Iris pigment epithelial cell (primary cell): ENCODE measurements at places on chromosomes 7 and 10.

DNA sequence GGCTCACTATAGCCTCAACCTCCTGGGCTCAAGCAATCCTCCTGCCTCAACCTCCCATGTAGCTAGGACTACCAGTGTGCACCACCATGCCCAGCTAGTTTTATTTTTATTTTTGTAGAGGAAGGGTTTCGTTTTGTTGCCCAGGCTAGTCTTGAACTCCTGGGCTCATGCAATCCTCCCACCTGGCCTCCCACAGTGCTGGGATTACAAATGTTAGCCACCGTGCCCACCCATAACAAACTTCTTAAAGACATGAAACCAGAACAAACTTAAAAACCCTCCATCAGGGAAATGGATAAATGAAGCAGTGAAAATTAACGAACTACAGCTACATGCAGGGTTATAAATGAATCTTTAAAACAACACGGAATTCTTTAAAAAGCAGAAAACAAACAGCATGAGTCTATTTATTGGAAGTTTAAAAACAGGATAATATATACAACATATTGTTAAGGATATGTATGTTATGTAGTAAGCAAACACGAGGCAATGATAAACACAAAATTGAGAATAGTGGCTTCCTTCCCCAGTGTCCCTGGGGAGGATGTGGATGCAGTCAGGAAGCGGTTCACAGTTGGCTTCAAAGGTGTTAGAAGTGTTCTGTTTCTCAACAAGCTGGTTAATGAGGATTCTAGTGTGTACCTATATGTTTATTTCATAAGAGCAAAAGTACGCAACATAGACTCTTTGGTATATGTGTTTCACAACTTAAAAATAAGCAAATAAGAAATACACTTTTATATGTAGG, 128.2 kb upstream of the IMMP2L start:
- DNase-seq = no peak

GRCh38 chr7:122622682-122623081, 76.2 kb downstream of the RNF133 start:
- DNase-seq = no peak

DNA sequence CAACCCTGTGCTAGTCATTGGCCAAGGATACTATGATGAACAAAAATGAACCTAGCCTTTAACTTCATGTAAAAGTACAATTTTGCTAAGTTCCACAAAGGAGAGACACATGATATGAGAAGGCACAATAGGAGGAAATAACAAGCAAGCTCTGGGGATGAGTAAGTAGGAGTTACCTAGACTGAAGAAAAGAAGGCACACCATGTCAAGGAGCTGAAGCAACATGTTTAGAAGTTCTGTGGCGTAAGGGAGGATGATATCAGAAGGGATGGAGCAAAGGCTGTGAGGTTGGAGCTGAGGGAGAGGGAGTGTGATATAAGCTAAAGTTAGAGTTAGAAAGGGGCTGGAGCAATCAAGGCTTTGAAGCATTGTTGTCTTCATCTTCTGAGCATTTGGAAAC, 25.6 kb downstream of the KIFBP start:
- peak; percentile 88 for DNase-seq

DNA sequence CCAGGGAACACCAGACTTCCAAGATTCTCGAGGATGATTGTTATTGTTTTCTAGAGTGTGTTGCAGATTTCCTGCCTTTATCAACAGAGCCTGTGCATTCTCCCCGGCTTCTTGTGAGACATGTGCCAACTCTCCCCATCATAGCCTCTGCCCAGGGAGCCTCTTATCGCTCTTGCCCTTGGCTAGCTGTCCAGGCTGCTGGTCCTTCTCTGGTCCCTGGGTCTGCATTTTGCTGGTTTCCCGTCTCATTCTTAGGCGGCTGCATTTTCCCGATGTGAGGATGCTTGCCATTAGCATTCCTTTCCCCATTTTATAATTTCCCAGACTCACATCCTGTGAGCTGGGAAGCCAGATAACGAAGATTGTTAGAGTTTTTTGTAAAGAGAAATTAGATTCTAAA, 15.2 kb downstream of the SLC13A4 start:
- DNase-seq = no peak

DNA sequence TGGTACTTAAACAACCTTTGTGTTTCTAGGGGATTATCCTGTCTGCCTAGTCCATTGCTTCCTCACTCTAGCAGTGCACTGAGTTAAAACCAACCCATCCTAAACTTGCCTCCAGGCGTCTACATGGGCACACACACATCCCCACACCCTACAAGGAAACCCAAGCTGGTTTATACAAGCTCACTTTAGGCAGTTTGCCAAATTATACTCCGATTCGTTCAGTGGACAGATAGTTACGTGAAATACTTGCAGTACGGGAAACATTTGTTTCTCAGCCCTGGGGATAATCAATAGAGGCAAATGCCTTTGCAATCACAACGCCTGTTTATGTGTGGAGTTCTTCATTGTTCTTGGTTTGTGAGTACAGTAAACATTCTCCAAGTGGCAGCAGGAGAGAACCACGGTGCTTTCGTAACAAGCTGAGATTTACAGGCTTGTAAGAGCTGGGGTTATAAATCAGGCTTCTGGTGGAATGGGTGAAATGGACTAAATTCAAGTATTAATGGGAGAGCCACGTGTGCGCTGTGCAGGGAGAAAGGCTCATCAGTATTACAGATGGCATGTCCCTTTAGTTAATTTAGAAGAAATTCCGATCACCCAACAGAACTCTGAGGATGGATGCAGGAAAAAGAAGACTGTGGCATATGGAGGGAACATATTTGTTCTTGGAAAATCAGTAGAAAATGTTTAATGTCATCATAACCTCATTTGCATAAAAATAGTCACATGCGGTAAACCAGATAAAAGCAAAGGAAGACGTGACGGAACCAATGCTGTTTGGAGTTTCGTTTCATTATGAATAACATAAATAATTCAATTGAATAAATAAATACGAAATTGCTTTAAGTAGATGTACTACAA, 217.1 kb downstream of the GALNT17 start:
- no peak for DNase-seq

- no peak for DNase-seq
Measured at GRCh38 chr7:24574950-24575349, 1.7 kb downstream of the PALS2 start.

DNA sequence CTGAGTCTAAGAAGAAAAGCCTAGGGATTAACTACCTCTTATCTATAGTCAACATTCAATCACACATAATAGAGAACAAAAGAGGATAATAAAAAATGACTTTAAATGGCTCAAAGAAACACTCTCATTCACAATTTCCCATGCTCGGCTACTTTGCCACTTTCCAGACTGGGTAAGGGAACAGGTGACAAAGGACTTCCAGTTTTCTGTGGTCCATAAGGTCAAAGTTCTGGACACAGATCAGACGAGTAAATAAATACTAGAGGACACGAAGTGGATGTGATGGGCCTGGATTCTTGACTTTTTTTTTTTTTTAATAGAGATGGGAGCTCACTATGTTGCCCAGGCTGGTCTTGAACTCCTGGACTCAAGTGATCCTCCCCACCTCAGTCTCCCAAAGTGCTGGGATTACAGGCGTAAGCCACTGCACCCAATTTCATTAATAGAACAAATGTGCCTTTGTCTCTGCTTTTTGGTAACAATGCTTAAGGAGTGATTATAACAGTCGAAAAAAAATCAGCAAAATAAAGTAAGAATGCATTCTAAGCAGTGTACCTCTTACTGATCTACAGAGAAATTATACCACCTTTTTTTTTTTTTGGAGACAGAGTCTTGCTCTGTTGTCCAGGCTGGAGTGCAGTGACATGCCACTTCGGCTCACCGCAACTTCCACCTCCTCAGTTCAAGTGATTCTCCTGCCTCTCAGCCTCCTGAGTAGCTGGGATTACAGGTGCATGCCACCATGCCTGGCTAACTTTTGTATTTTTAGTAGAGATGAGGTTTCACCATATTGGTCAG, 70.6 kb downstream of the WAPL start:
- DNase-seq = no peak

DNA sequence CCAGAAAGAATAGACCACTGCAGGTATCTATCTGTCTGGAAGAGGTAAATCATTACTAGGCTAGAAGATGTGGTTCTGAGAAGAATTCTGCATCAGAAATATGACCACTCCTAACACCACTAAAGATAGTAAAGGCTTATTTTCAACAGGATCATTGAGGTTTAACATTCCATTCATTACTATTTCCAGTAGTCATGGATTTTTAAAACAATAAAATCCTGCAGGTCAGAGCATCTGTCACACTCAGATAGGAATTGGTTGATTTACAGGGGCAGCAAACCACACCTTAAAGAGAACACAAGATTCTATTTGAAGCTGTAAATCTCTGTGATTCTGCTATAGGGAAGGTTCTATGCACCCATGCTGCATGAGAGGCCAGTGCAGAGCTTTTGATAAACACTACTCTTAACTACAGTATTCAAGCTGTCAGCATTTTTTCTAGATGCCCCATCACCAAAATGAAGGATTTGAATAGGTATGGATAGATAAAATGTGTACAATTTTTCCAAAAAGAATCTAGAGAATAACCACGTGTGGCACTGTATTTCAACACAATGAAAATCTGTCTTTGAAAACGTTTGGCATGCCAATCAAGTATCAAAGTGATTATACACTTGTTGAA, 14.6 kb downstream of the LRRC17 start:
- DNase-seq = peak; percentile 55

DNA sequence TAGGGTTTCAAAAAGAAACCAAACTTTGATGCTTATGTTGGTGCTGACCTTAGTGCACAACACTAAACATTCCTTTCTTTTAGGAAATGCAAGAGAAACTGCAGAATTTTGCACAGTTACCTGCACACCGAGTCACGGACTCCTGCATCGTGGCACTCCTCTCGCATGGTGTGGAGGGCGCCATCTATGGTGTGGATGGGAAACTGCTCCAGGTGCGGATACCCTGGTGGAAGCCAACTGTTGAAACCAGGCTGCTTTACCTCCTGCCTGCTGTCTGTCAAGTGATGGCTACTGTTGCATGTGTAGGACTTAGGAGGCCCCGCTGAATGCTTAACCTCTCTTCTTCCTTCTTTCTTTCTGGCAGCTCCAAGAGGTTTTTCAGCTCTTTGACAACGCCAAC, 11.7 kb downstream of the CASP2 start:
- DNase-seq = no peak

DNA sequence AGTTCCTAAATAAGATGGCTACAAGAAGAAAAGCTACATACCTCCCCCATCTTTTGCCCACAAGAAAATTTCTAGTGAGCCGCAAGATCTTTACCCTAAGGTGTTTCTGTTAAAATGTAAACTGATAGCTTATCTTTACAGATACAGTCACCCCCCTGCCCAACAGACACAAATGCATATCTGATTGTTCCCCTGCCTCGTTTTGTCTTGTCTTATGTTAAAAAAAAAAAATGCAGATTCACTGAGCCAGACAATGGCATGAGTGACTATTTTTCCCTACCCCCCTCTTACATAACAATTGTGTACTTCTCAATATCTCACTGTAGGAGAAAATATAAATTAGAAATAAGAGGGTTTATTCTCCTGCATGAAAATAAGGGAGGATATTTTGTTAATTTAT, 8.5 kb downstream of the ZNF138 start:
- DNase-seq = no peak

- DNase-seq = peak; percentile 8
Measured at GRCh38 chr7:17907014-17907413, 33.3 kb downstream of the SNX13 start.

DNA sequence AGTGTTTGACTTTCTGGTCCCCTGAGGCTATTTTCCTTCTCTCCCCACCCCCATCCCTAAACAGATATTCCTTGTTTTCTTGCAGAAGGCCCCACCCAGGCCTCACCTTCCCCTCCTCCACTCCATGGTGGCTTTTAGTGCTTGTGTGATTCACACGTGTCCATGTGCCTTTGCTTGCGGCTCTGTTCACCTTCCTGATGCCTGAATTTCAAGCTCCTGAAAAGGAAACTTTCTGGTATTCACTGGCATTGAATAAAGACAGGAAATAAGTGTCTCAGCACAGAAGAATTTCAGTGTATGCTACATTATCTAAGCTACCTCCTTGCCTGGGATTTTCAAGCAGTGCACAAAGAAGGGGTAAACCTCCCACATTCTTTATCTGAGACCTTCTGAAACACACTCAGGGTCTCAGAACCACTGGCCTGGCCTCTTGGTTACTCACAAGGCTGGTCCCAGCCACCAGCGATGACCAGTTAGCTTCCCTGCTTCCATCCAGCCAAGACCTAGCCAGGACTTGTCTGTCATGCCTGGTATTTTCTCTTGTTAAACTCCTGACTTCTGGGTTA, 17.2 kb upstream of the UBE2H start:
- peak; percentile 84 for DNase-seq

GRCh38 chr7:157462840-157463239, 126.0 kb downstream of the DNAJB6 start:
- DNase-seq = no peak

DNA sequence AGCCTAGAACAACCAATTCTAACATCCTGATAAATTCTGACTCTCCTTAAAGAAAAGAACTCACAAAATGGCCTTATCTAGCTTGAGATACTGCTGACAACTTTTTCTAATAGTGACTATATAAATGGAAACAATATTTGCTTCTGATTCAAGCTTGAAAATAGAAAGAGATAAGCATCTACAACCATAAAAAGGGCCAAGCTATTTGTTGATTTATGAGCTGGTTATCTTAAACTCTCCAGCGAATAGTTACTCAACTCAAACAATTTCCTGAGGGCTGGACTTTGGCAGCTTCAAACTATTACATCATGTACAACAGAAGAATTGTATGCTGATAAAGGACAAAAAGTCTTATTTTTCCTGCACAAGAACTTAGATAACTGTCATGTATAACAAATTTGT, 4.6 kb downstream of the USP54 start:
- peak; percentile 91 for DNase-seq

GRCh38 chr10:8338177-8338766, 283.8 kb downstream of the GATA3 start:
- DNase-seq = no peak

DNA sequence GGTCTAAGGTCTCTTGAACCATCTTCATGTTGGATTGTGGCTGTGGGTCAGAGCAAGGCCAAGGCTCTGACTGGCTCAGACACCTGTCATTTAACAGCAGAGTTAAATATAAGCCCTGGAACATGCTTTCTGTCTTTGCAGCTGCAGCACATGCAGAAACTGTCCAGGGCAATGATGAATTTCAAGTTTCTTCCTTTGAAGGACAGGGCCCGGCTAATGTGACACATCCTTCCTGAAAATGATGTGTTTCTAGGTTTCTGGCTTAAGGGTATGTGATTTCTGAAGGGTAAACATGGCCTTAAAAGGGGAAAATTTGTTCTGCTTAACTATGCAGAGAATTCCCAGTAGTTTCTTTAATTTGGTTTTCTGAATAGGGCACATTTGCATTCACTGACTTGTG, 34.0 kb upstream of the SLC35B4 start:
- DNase-seq = no peak

DNA sequence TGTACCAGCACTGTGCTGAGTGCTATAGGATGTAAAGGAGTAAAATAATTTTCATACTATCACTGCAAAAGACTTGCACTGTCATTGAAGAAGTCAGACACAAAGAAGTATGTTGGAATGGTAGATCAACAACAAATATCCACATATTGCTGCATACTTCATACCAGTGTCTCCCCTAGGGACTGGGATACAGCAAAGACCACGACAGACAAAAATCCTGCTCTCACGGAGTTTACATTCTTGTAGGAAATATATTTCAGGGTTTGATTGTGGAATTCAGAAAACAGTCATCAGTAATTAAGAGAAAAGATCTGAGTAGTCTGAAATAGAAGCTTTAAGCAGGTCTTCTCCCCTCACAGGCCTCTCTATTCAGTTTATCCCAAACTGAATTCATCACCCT, 49.4 kb upstream of the PLXNA4 start:
- no peak for DNase-seq
